ENCODE measurements at places on chromosomes 13 and 19. TPM values are rescaled to one million over a fixed set of nuclear protein-coding genes. Genes with fewer than 3 reads are reported as not detected.

DNA sequence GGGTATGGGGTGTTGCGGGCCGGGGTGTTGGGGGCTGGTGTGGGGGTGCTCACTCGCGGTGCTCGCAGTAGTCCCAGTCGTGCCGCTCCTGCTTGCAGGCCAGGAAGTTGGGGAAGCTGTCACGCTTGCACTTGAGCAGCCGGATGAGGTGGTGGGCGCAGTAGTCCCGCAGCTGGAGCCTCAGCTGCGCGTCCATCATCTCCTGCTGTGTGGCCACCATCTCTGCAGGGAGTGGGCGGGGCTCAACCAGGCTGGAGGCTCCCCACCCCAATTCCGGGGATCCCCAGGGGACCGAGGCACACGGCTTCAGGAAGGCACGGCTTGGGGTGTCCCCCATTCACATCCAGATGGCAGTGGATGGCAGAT lies 5.2 kb downstream of the NDUFB7 start:
- DNase-seq = no peak

- no peak for DNase-seq
Observed at GRCh38 chr13:51678420-51678819, 94.2 kb downstream of the WDFY2 start.

- DNase-seq = no peak
Observed at GRCh38 chr13:44237881-44238421, 135.7 kb upstream of the SERP2 start.

GRCh38 chr19:19032420-19033175 lies 719 bp downstream of the SUGP2 start:
- DNase-seq = peak; percentile 93

The GPR12 gene
- 39.5 TPM for total RNA-seq
